ENCODE measurements at places on chromosomes 6 and 20.

DNA sequence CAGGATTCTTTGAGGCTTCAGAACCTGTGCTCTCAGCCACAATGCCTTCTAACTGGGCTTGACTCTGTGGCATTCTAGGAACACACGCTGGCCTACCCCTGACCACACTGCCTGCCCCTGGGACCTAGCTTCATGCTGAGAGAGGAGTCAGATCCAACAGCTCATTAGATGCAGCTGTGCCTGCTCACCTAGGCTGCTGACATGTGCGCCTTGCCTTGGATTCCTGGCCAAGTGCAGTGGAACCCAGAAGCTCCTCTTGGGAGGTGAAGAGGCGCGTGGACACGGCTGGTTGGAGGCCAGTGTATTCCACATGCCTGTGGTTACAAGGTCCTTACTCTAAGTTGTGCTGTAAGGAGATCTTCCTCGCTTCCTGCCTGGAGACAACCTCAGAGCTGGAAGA, 24.7 kb upstream of the KCNK16 start:
- no peak for DNase-seq

GRCh38 chr6:17212546-17213371, 68.4 kb upstream of the RBM24 start:
- DNase-seq: no peak

- no peak for DNase-seq
Observed at GRCh38 chr6:44914141-44914540, 414.0 kb upstream of the RUNX2 start.

DNA sequence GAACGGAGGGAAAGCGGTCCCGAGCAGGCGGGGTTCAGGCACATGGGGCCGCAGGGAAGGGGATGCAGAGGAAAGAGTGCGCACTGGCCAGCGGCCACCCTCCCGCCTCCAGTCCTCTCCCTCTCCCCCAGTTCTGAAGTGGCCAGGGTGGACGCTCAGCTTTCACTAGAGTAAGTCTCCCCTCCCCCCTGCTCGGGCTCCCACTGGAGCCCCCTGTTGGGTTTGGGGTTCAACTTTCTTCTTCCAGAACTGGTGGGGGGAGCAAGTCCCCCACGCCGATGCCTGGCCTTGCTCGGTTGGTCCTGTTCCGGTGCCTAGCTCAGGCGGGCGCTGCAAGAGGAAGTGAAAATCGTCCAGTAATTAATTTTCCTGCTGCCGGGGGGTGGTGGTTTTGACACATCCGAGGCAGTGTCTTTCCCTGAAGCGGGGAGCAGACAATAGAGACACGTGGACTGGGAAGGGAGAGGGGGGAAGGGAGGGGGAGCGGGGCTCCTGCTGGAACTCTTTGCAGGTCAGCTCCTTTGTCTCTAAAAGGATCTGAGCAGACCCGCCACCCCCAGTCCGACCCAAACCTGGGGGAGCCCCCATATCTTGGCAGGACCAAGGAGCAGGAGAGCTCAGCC, 824 bp upstream of the SCRT2 start:
- no peak for DNase-seq

DNA sequence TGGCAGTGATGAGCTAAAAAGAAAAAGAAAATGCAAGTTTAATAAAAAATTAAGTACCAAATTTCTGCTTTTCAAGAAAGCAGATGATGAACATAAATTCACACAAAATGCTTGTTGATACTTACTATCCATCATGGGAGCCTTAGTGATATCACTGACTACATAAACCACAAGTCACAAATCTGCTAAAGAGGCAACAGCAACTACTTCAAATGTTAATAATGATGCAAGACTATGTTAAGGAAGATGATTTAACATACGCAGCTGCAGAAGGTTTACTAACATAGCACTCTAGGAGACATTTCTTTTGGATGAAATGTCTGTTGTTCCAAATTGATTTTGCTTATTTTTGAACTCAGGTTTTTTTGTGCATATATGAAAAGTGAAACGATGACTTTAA, 18.6 kb downstream of the FYN start:
- DNase-seq: no peak

- DNase-seq: no peak
Observed at GRCh38 chr20:733861-734260, 34.4 kb downstream of the SLC52A3 start.

- DNase-seq: no peak
Observed at GRCh38 chr20:51424270-51425117, 118.0 kb downstream of the NFATC2 start.

- no peak for DNase-seq
Observed at GRCh38 chr6:109260126-109260525, 122.1 kb downstream of the CD164 start.

GRCh38 chr20:47773371-47773786, 11.9 kb downstream of the SULF2 start:
- DNase-seq: no peak

GRCh38 chr6:139602577-139602976, 228.1 kb upstream of the CITED2 start:
- DNase-seq: no peak
